ENCODE measurements at places on chromosomes 7 and 10. TPM values are rescaled to one million over a fixed set of nuclear protein-coding genes. Genes with fewer than 3 reads are reported as not detected.

GRCh38 chr7:39700932-39701331 is 77.6 kb downstream of the RALA start:
- no peak for DNase-seq

DNA sequence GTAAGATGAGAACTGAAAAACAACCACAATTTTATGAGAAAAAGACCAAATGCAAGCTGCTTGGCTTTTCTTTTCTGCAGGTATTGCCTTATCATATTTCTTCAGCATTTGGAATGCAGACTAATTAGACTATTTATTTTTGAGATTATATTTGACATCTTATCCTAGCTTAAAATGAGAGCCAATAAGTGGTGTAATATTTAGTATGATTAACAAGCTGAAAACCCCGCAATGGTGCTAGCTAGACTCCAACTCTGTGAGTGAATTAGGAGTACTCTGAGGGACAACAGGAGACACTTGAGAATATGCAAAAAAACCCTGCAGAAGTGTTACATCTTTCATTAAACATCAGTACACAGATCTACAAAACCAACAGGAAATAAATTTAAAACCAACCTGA is 180.3 kb upstream of the MEOX2 start:
- DNase-seq: no peak

DNA sequence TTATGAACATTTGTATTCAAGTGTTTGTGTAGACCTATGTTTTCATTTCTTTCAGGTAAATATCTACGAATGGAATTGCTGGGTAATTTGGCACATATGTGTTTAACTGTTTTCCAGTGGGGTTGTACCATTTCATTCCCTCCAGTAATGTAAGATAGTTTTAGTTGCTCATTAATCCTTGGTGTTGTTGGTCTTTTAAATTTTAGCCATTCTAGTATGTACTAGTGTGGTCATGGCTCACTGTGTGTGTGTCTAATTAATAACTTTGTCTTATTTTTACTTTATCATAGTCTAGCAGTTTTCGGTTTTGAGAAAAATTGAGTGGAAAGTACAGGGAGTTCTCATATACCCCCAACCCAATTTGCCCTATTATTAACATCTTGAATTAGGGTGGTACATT is 278.8 kb downstream of the CAMK1D start:
- DNase-seq: peak; percentile 51

DPYSL4 gene
- not detected for total RNA-seq

WEE2 gene
- total RNA-seq: not detected

DNA sequence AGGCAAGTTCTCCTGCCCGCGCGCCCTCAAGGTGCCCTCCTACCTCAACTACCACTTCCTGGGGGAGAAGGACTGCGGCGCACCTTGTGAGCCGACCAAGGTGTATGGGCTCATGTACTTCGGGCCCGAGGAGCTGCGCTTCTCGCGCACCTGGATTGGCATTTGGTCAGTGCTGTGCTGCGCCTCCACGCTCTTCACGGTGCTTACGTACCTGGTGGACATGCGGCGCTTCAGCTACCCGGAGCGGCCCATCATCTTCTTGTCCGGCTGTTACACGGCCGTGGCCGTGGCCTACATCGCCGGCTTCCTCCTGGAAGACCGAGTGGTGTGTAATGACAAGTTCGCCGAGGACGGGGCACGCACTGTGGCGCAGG is 1.4 kb downstream of the FZD1 start:
- DNase-seq: no peak

DNA sequence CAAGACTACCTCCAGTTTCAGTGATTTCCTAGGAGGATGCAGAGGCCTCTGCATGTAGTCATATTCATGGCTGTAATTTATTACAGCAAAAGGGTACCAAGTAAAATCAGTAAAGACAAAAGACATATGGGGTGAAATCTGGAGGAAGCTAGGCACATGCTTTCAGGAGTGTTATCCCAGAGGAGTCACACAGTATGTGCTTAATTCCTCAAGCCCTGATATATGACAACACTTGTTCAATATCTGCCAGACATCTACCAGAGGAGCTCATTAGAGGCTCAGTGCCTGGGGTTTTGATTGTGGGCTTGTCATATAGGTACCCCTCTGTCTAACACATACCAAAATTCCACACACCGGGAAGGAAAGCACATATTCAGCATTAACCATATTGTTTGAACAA is 283.8 kb downstream of the CXCL12 start:
- no peak for DNase-seq

GRCh38 chr7:17355050-17355449 is 56.6 kb downstream of the AHR start:
- no peak for DNase-seq

- DNase-seq: no peak
Measured at GRCh38 chr7:51077316-51077986, 239.2 kb downstream of the COBL start.

BTBD16 gene
- 0.88 TPM for total RNA-seq

DNA sequence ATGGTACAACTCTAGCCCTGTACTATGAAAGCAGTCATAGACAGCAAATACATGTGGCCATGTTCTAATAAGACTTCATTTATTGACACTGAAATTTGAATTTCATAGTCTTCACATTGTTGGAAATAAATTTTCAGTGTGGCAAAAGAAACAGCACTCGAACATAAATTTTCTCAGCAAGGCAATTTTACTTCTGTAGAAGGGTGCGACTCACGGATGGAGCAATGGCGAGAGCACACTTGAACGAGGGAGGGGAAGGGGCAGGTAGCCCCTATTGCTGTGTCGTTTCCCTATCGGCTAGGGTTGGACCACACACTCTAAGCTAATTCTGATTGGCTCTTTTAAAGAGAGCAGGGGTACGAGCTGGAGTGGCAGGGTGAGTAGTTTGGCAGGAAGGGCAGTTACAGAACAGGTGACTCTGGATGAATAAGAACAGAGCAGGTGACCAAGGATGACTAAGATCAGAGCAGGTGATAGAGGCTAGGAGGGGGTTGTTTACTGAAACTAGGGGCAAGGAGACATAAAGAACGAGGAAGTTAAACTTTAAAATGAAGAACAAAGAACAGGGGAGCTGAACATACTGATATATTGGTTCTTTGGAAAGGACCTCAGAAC is 52.0 kb downstream of the LRRC4 start:
- peak; percentile 3 for DNase-seq

GRCh38 chr7:135213831-135214230 is 2.5 kb upstream of the WDR91 start:
- DNase-seq: no peak

GRCh38 chr10:20955355-20955893 is 58.3 kb upstream of the NEBL start:
- no peak for DNase-seq
